CD4-positive, alpha-beta T cell treated with Interleukin-4 for 4 hours (primary cell): ENCODE measurements at places on chromosomes 11 and 22.
A peak's percentile ranks its signal among the peaks of the same experiment; 100 is the strongest.

DNA sequence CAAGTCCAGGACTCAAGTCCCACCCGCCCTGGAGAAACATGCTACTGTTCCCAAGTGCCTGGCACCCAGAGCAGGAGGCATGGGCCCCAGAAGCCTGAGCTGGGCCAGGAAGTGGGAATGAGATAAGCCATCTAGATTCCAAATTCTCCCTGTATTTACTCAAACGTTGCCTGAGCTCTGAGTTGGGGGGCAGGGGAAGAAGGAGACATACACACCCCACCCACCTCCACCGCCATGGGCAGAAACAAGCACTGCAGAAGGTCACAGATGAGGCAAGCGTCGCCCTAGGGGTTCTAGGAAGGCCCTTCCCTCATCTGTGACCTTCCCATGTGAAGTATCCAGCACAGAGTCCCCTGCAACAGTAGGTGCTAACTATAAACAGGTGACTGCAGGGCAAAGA is 54.0 kb downstream of the PLEKHA7 start:
- no peak for DNase-seq

DNA sequence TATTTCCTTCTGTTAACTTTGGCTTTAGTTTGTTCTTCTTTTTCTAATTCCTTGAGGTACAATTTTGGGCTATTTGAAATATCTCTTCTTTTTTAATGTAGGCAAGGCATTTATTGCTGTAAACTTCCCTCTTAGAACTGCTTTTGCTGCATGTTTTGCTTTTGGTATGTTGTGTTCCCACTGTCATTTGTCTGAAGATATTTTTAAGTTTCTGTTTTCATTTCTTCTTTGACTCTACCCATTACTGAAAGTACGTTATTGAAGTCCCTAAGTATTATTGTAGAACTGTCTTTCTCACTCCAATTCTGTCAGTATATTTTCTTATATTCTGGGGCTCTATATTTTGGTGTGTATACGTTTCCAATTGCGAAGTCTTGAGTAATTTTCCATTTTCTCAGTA is 77.9 kb downstream of the KCNQ1OT1 start:
- DNase-seq, result no peak

GRCh38 chr11:116432301-116432700 is 340.5 kb downstream of the BUD13 start:
- DNase-seq, result no peak

DNA sequence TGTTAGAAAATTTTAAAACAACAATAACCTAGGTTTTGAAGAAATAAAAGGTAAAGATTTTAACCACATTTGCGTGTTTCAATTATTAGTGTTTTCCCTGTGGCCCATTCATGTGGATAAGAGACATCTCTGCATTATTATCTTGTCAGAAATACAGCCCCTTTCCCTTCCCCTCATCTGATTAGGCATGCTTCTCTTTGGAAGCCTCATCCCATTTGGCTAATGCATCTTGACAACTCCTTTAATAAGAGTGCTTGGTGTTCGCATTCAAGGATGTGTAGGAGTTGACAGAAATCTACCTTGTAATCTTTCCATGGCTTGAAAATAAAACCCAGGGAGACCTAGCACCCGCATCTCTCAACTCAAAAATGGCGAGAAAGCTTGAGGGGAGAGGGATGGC is 635.5 kb downstream of the NTM start:
- no peak for DNase-seq

DNA sequence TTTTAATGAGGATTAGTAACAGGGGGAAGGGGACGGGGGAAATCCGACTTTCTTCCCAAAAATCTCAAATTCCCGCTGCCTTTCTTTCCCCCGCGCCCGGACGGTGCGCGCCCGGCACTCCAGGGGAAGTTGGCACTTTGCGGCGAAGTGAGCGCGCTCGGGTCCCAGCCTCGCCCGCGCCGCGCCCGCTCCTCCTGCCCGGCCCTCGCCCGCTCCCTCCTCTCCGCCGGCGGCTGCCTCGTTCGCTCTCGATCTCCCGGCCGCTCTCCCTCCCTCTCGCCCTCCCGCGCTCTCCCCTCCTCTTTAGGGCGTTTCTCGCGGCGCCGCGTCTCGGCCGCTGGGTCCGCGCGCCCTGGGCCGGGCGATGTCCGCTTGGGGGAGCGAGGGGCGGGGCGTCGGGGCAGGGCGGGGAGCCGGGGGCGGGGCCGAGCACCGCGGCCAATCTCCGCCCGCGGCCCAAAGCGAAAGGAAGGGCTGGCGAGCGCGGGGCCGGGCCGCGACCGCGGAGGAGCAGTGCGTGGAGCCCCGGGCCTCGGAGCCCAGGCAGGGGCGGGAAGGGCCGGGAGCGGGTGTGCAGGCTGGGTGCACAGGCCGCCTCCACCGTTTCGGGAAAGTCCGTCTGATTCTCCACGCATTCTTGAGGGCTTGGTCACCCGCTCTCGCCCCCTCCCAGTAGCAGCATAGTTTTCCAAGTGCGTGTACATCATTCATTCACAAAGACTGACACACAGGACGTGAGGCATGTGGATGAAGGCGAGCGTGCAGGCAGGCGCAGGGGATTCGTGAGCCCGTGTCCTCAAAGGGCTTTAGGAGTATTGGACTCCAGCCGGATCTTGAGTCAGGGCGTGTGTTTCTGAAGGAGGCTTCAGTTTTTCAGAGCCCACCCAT is 65.1 kb downstream of the ETS1 start:
- peak; percentile 94 for DNase-seq

DNA sequence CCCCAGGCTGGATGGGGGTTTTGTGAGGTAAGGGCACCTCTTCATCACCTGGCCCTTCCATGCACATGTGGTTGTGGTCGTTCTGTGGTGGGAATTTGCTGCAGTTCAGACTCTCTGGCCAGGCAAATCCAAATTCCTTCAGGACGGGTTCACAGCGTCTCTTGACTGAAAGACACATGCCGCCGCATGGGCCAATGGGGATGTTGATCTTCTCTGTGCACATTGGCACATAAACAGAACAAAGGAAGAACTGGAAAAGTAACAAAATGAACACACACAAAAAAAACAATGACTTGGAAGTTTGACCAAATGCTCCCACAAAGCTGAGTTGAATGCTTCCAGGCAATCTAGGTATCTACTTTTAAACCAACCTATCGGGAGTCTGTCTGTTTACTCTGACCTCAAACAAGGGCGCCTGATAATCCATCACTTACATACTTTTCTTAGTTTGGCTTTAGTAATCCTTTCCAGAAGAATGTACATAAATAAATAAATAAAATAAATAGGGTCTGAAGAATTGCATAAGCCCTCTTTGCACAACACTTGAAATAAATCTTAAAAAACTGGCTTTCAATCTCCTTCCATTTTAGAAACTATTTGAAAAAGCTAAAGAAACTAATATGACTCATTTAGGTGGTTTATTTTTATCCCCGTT is 2.8 kb downstream of the FZD4 start:
- no peak for DNase-seq

GRCh38 chr11:36345084-36345511 is 49.0 kb downstream of the PRR5L start:
- no peak for DNase-seq

- no peak for DNase-seq
These were observed 309.6 kb downstream of the METTL15 start for GRCh38 chr11:28417601-28418323.

GRCh38 chr11:85602526-85603213 is 24.5 kb downstream of the DLG2 start:
- no peak for DNase-seq

- DNase-seq, result no peak
These were observed 157.7 kb upstream of the NECTIN1 start for GRCh38 chr11:119886667-119887230.

- no peak for DNase-seq
These were observed 15.0 kb downstream of the SLC1A2 start for GRCh38 chr11:35404388-35404775.

GRCh38 chr11:72119198-72119597 is 6.7 kb upstream of the ANAPC15 start:
- no peak for DNase-seq

DNA sequence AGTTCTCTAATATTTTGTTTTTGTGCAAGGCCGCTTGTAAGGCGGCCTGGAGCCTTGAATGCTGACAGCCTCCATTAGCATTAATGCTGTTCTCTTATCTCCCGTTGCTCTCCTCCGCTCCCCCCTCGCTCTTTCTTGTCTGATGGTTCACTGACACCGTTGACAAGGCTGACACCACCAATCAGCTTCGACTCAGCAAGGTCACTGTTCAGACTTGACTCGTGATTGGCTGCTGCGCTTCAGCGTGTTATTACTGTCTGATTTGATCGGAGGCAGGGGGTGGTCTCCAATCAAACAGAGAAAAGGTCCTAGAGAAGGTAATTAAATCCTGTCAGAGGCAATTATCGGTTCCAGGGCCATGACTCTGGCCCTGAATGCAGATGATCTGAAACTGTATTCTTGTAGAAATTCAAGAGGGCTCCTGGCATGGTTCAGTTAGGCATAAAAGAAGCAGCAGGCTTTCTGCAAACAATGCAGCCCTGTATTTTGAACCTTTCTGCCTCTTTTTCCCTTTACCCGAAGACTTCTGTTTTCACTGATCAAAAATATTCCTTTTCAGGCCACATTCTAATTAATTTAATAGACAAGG is 49.3 kb upstream of the MPPED2 start:
- no peak for DNase-seq

DNA sequence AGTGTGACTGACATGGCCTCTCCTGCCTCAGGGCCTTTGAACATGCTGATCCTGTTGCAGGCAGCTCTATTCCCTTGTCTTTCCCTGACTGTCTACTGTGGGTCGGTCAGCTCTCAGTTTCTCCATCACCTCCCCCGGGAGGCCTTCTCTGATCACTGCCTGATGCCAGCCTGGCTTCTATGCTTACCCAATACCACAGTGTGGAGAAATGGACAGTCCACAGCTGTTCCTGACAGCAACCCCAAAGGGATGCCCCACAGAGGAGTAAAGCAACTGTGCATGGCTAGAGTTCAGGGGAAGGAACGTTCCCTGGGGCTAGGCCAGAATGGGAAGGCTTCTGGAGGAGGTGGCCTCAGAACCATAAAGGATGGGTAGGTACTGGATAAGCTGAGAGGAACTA is 354.3 kb downstream of the MIAT start:
- DNase-seq, result no peak

GRCh38 chr22:37627121-37627520 is 12.3 kb upstream of the SH3BP1 start:
- no peak for DNase-seq

DNA sequence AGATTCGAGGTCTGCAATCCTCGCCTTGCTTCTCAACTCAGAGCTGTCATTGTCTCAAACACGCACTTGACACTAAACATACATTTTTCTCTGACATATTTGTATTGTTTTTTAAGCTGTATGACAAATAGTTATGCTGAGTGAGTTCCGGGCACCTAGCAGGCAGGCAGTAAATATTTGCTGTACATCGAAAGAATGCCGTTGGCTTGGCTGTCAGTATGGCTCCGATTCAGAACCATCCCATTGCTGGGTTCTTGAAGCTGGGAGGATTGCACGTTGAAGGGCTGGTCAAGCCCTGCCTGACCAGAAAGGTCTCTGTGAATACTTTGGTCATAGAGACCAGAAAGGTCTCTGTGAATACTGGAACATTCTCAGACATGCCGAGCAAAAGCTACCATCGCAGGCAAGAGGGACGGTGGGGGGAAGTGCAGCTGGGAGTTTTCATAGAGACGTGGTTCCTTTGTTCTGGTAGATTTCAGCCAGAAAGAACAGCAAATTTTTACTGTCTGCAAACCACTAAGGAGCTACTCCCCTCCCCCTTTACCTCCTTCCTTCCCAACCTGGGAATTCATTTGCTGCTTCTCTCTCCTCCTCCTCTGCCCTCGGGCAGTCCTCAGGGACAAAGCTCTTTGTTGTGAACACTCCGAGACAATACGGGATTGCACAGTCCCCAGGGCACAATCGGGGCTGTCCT is 202.2 kb upstream of the SORL1-AS1 start:
- DNase-seq, result no peak

GRCh38 chr11:65309006-65309405 is 5.7 kb upstream of the CDC42EP2 start:
- no peak for DNase-seq

- no peak for DNase-seq
These were observed 85.3 kb downstream of the GAB4 start for GRCh38 chr22:16922706-16923105.

DNA sequence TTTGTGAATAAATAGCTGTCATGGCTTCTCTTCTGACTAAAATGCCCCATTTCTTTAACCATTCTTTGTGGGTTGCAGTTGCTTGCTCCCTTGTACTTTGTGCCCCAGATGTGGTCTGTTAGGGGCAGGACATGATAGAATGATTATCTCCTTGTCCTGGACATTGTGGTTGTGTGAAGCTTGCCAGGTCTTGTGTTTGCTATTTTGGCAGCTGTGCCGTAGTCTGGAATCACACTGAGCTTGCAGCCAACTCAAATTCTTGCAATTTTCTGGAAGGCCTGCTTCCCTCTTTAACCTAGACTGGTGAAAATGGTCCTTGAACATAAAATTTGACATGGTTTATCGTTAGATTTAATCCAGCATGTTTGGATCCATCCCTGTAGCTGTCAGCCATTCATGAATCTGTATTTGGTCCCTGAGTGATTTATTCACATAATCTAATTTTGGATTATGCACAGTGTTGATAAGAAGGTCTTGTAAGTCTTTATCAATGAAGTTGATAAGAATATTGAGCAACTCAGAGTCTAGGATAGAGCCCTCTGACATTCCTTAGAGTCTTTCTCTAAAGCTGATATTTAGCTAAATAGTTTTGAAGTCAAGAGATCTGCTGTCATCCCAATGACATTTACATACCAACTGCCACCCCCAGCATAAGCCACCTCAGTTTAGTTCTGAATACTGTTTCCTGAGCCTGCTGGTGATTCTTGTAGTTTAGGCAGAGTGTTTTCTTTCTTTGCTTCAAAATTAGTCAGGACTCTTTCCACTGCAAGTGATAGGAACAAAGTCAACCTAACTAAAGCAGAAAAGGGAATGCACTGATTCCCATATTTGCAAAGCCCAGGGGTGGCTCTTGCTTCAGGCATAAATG is 9.8 kb downstream of the SPON1 start:
- no peak for DNase-seq

DNA sequence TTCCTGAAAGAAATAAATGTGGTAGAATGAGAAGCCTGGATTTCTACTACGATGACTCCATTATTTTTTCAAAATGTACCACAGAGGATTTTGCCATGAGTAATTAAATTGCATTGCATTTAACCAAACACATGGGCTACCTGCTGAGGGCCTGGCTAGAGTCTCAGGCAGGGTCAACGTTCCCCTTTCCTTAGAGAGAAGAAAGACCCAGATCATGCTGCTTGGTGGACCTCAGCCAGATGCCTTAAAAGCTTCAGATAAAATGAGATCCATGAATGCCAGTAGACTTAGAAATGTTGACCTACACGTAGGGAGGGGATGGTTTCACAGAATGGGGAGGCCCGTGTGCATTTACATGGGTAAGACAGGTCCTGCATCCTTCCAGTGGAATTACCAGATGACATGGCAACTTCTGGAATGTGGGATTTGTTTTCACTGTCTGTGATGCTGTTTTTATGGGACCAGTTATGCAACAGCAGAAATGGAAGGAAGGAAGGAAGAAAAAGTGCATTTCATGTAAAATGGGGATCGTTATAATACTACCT is 1069.4 kb downstream of the NTM start:
- DNase-seq, result no peak
